Stomach (tissue), 19 donors: ENCODE measurements at places on chromosomes 2 and 18. TPM values are rescaled to one million over a fixed set of nuclear protein-coding genes. Genes with fewer than 3 reads are reported as not detected.

- no peak for DNase-seq
Measured at GRCh38 chr2:208175840-208176153, 12.4 kb upstream of the CRYGA start.

DNA sequence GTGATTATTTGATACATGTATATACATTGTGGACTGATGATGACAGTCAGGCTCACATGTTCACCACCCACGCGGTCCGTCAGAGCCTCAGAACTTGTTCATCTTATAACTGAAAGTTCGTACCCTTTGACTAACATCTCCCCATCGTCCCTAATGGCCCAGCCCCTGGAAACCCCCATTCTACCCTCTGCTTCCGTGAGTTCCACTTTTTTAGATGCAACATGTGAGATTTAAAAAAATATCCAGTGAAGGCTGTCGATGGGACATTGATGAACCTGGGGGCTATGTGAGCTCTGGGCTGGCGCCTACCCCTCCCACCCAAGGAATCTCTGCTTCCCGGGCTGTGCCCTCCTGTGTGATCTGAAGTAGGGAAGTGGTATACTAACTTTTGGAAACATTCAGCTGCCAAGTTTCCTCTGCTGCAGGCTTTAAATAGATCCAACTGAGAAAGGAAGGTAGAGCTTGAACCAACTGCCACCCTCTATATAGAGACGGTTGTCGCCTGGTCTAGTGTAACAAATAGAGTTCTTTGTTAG, 163.8 kb downstream of the FAM210A start:
- DNase-seq = no peak

GRCh38 chr2:31324016-31324633, 90.2 kb downstream of the EHD3 start:
- DNase-seq = no peak

DNA sequence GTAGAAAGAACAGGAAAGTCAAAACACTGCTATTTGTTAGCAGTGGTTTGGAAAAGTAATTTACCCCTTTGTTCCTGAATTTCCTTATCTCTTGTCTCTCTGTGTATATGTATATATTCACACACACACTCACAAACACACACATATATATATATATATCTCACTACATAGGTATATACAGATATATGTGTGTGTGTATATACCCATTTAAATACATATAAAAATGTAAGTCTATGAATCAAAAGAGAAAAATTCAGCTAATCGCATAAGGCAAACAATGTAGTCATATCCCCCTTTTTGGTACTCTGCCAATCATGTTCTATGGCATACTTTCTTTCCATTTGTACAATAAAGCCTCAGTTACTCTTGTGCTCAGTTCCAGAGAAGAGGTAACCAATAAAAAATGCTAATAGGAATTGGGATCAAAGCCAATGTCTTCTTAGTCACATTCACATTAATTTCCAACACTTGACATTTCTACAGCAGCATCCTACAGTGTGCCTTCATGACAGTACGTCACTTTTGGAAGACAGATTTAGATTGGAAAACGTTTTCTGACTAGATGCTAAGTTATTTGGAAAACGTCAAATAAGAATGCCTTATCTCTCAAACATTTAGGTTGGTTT, 94.6 kb downstream of the MC4R start:
- no peak for DNase-seq

- peak; percentile 75 for DNase-seq
Measured at GRCh38 chr2:234544659-234545611, 48.1 kb upstream of the ARL4C start.

- DNase-seq = no peak
Measured at GRCh38 chr18:60350941-60351340, 21.6 kb downstream of the MC4R start.

Gene LOXL3
- total RNA-seq = 0.89 TPM

Gene KCNIP3
- 1.6 TPM for total RNA-seq

DNA sequence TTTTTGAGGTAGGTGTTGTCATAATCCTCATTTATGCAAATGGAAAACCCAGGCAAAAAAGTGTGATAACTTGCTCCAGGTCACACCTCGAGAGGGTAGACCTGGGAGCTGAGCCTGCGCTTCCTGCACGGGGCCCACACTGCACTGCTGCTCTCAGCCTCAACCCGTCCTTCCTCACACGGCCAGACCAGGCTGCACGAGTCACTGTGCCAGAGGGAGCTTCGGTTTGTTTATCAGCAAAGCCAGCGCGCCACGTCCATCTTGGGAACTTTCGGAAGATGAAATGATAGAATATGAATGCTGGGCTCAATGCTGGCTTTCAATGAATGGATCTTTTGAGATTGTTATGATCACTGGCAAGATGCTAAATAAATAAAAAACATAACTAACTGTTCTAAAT, 14.4 kb downstream of the COPS9 start:
- peak; percentile 15 for DNase-seq

Gene COLEC11
- total RNA-seq = 4.5 TPM

DNA sequence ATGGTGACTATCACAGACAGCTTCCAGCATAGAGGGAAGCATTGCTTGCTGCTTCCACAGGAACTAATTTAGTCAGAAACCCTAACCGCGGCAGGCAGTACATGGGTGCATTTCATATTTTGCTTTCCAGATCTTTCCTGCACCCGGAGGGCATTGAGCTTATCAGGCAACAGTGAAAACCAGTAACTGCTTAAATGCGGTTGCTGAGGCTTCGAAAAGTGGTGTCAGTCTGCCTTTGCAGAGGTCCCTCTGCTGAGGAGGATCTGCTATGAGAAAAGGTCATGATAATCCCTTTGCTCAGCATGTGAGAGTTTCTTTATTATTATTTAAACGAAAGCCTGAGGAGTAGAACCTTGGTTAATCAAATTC, 44.6 kb upstream of the ROCK2 start:
- DNase-seq = no peak

DNA sequence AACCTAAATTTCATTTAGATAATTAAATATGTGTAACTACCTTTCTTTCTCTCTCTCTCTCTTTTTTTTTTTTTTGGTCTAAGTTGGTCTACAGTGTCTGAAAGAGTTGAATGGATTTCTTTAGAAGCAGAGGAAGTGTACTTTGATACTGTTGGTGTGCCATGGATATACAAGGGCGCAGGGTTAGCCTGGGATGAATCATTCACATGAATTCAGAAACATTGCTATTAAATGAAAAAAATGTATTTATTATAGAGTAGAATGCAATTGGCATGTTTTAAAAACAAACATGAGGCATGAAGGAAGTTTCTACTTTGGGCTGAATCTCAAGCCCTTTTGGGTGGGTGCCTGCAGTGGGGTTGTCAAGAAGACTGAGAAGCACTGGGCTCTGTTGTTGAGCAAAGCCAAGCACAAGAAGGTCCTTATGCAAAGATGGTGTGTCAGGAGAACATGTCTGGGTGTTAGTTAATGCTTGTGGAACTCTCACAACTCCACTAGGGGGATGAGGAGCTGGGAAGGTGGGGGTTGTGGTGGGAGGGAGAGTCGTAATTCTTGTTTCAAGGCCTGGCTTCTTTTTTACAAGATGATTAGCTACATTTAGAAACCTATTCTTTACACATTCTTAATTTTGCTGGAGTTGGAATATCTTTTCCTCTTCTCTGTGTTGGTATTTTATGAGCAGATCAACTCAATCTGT, 57.9 kb downstream of the LYPD6 start:
- no peak for DNase-seq

DNA sequence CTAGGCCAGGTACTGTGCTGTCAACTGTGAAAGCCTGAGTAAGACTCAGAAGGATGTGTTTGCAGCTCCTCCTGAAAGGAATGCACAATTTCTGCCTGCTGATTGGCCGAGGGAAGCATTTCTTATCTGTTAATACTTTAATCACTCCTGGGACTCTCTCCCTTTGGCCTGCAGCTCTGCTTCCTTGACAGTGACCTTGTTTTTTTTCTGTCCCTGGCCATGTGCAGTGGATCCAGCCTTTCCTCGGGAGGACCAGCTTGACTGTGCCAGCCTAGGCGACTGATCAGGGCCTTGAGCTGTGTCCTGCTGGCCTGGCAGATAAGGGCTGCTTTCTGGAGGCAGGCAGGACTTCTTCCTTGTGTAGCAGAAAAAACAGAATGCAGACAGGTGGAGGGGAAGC, 10.0 kb downstream of the RNF144A start:
- peak; percentile 31 for DNase-seq

Gene CTLA4
- not detected for total RNA-seq

DNA sequence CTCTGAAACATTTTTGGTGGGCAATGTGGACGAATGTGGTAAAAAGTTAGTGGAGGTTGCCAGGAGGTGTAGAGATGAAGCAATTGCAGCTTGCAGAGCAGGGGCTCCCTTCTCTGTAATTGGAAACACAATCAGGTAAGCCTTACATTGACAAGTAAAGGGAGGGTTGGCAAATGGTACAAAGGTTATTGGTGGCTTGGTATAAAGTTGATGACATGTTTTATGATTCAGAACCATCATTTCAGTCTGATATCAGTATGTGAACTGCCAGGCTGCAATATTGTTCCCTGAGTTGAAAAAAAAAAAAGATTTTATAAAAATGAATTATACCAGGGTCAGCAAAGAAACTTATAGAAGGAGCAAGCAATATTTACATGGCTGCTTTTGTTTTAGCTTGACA, 14.4 kb upstream of the DLX1 start:
- no peak for DNase-seq

Gene ABCG8
- not detected for total RNA-seq
